Activated CD4-positive, alpha-beta T cell treated with anti-CD3 and anti-CD28 coated beads, Interleukin-10, Interleukin-2, amounts not matched to agents 100 ng/mL and 50 ng/mL, durations not matched to agents 16 hours and 8 hours (primary cell): ENCODE measurements at places on chromosomes 12 and 14.

GRCh38 chr14:92646952-92647796 lies 101.3 kb downstream of the LGMN start:
- no peak for DNase-seq

GRCh38 chr14:69043596-69044260 lies 64.6 kb upstream of the ACTN1 start:
- no peak for DNase-seq

DNA sequence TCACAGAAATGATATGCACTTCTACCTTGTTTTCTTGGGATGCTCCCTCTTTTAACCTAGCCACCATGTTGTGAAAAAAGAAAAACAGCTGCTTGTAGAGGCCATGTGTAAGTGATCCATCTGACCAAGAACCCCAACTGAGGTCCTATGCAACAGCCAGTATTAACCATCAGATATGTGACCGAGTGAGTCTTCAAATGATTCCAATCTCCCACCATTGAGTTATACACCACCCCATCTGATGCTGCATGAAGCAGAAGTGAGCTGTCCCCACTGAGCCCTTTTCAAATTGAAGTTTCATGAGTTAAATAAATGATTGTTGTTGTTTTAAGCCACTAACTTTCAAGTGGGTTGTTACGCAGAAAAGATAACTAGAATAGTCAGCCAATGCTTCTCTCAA lies 20.6 kb upstream of the USP15 start:
- DNase-seq: no peak

- no peak for DNase-seq
Measured at GRCh38 chr12:29223956-29224543, 75.0 kb downstream of the FAR2 start.

GRCh38 chr12:100646896-100647295 lies 73.4 kb downstream of the GAS2L3 start:
- no peak for DNase-seq

DNA sequence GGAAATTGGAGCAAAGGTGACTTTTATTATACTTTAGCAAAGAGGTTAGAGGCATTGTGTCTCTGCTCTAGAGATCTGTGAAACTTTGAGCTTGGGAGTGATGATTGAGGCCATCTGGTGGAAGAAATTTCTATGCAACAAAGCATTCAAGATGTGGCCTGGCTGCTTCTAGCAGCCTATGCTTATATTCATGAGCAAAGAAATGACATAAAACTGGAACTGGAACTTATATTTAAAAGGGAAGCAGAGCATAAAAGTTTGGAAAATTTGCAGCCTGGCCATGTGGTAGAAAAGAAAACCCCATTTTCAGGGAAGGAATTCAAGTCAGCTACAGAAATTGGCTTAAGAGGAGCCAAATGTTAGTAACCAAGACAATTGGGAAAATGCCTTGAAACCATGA lies 70.4 kb downstream of the SDR9C7 start:
- no peak for DNase-seq

DNA sequence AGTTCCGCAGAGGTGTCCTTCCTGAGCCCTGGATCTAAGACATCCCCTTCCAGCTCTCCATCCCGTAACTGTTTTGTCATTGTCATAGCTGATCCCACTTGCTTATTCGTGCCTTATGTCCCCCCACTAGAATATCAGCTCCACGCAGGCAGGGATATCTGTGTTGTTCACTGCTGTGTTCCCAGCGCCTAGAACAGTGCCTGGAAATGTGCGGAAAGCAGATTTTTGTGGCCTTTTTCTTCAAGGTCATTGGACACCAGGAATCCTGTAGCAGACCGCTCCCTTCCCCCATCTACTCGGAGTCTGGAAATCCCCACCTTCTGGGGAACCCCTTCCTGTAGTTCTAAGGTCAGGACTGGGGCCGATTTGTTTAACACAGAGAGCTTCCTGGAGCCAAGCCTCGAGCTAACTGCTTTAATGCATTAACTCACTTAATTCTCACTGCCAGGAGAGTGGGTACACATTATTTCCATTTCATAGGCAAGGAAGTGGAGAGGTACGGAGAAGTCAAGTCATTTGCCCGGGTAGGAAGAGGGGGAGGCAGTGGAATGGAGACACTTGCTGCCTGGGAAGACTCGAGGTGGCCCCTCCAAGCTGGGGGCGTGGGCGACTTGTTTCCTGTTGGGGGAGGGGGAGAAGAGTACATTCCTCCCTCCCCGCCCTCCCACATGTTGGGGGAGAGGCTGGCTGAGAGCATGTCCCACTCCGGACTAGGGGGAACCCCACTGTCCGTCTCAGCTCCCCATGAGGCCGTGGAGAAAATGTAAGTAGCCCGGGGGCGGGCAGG lies 1.2 kb upstream of the SH2B3 start:
- peak; percentile 72 for DNase-seq
